A549 treated with RU486 at 1 μM for 4 hours (cell line): ENCODE measurements at places on chromosomes 7 and 10. TPM values are rescaled to one million over a fixed set of nuclear protein-coding genes. Genes with fewer than 3 reads are reported as not detected.

TAS2R41 gene
- total RNA-seq: not detected in 5 replicates

SLC29A4 gene
- total RNA-seq: 8.3 to 15.3 TPM (median 14.5 TPM) in 5 replicates

CRYGN gene
- total RNA-seq: not detected in 5 replicates

CTAGE4 gene
- 0.05 TPM in 1 of 5 replicates, not detected in the others for total RNA-seq

KIF11 gene
- total RNA-seq: 19.8 to 45.1 TPM (median 38.3 TPM) in 5 replicates

PRSS1 gene
- not detected in 5 replicates for total RNA-seq

ITPRID1 gene
- not detected in 5 replicates for total RNA-seq

IDI1 gene
- total RNA-seq: 17.0 to 33.5 TPM (median 27.9 TPM) in 5 replicates

AKR1C4 gene
- 0.10 to 0.41 TPM (median 0.30 TPM) in 5 replicates for total RNA-seq

RAMP3 gene
- not detected in 5 replicates for total RNA-seq

KIAA1549 gene
- 5.7 to 8.2 TPM (median 7.2 TPM) in 5 replicates for total RNA-seq

EBLN1 gene
- 0.10 to 0.13 TPM in 2 of 5 replicates, not detected in the others for total RNA-seq

CTTNBP2 gene
- 0.12 to 0.32 TPM (median 0.15 TPM) in 5 replicates for total RNA-seq

GPR85 gene
- total RNA-seq: not detected in 5 replicates

CNNM1 gene
- 19.0 to 23.8 TPM (median 22.6 TPM) in 5 replicates for total RNA-seq

PAPOLB gene
- total RNA-seq: not detected in 5 replicates

VTI1A gene
- 12.6 to 15.8 TPM (median 13.0 TPM) in 5 replicates for total RNA-seq

ASB15 gene
- not detected in 5 replicates for total RNA-seq

HOXA10 gene
- 6.4 to 8.3 TPM (median 7.5 TPM) in 5 replicates for total RNA-seq

MKLN1 gene
- 26.3 to 32.6 TPM (median 30.3 TPM) in 5 replicates for total RNA-seq

DDX50 gene
- 26.9 to 41.1 TPM (median 34.9 TPM) in 5 replicates for total RNA-seq

CYTH3 gene
- total RNA-seq: 19.3 to 23.4 TPM (median 21.0 TPM) in 5 replicates

HOXA2 gene
- total RNA-seq: 0.77 to 1.4 TPM (median 0.98 TPM) in 5 replicates

SUN3 gene
- total RNA-seq: 0.20 TPM in 1 of 5 replicates, not detected in the others

NACAD gene
- total RNA-seq: 0.12 to 0.48 TPM (median 0.29 TPM) in 5 replicates

ANKRD30A gene
- 0.29 to 1.1 TPM (median 0.88 TPM) in 5 replicates for total RNA-seq

RSBN1L gene
- total RNA-seq: 9.0 to 11.8 TPM (median 9.6 TPM) in 5 replicates

PRF1 gene
- not detected in 5 replicates for total RNA-seq

CNTNAP2 gene
- total RNA-seq: 0.02 to 0.03 TPM (median 0.02 TPM) in 3 of 5 replicates, not detected in the others

CNOT4 gene
- total RNA-seq: 10.1 to 11.4 TPM (median 10.8 TPM) in 5 replicates

KAT6B gene
- 4.6 to 6.4 TPM (median 5.9 TPM) in 5 replicates for total RNA-seq

CCL24 gene
- 0.53 TPM in 1 of 5 replicates, not detected in the others for total RNA-seq
